ENCODE measurements at places on chromosomes 16 and 17. TPM values are rescaled to one million over a fixed set of nuclear protein-coding genes. Genes with fewer than 3 reads are reported as not detected.

DNA sequence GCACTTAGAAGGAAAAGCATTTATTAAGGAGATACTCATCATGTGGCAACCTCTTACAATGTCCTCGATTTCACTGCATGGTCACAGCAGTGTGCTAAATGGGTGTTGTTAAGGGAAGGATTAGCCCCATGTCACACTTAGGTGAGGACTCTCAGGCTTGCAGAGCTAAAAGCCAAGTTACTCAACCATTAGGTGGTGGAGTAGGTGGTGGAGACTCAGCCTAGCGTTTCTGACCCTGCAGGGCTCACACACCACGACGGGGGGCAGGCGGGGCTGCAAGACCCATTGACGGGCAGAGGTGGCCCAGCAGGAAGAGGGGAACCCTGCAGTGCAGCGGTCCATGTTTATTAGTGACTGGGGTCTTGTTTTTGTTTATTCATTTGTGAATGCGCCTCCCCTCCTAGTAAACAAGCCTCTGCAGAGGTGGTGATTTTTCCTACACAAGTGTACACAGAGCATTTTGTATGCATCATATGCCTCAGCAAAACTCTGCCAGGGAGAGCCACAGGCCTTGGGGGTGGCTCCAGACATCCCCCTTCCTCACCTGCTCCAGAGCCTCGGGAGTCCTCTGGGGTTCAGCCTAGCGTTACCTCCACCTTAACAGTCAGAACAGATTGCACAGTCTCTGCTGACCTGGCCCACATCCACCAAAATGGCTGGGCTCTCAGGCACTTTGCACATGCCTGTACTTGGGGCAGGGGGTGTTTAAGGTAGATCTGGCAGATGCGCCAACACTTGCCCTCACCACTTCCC, 216.7 kb downstream of the C16orf95 start:
- no peak for DNase-seq

GRCh38 chr17:30101686-30102390, 14.8 kb upstream of the NSRP1 start:
- DNase-seq = no peak

- DNase-seq = no peak
These were observed 4.3 kb downstream of the SPATA2L start for GRCh38 chr16:89697161-89697615.

DNA sequence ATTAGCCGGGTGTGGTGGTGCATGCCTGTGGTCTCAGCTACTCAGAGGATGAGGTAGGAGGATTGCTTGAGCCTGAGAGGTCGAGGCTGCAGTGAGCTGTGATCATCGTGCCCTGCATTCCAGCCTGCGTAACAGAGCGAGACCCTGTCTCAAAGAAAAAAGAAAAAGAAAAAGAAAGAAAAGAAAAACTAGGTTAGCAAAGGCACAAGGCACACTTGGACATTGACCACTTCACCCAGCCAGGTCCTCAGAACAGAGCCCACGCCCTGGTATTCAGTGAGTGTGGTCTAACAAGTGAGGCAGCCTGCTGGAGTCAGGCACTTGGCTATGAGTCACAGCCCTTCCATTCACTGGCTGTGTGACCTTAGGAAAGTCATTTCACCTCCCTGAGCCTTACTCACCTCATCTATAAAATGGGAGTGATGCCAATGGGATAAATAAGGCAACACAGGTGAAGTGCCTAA, 10.4 kb downstream of the MILR1 start:
- peak; percentile 68 for DNase-seq

Gene TNFRSF12A
- total RNA-seq = 476 TPM

Gene FBXO39
- 0.67 TPM for total RNA-seq

Gene HOXB1
- not detected for total RNA-seq

Gene C17orf78
- total RNA-seq = not detected
